ENCODE measurements at places on chromosomes 3 and 15.
A peak's percentile ranks its signal among the peaks of the same experiment; 100 is the strongest.

DNA sequence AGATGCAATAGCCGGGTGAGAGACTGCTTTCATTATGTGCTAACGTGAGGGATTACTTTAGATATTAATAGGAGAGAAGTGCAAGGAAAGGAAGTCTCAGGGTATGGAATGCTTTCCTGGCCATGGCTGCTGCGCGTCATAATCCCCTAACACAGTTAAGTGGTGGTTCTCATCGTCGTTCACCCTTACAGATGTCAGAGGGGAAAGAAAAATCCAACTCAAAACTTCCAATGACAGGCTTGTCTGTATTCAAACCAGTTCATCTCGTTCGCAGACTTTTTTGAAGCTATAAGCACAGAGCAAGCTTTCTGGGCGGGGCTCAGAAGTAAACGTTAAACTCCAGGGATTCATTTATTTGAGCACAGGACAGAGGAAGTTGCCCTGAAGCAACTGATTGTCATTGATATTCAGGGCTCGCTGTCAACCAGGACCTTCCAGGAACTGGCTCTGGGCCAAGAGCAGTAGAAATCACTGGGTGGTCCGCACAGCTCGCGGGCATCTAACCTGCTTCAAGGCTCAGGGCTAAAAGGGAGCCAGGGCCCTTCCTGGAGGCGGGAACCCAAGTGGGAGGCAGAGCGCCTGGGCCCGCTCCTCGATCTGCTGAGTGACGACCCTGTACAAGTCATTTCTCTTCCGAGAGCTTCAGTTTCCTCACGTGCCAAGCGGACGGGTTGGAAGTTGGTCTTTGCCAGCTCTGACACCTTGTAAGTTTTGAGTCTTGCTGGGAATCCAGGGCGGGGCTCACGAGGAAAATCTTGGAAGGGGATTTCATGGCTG lies 1.1 kb upstream of the LPP start:
- DNase-seq, result peak; percentile 78

- no peak for DNase-seq
These were observed 10.9 kb downstream of the SCG3 start for GRCh38 chr15:51692154-51692553.

DNA sequence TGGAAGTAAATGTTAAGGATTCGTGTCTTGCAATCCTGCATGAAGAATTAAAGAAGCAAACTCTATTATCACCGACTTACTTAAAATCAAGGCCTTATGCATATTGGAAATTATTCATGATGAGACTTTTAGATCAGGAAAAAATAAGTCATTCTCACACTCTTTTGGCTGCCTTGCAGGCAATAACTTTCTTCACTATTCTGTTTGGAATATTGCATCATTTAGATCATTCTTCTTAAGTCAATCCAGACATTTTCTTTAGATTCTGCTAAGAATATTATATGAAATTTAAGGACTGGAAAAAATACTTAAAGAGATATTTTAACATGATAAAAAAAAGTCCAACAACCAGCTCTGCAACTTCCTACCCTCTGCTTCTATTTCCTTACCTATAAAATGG lies 245.4 kb downstream of the LRRN1 start:
- DNase-seq, result no peak

DNA sequence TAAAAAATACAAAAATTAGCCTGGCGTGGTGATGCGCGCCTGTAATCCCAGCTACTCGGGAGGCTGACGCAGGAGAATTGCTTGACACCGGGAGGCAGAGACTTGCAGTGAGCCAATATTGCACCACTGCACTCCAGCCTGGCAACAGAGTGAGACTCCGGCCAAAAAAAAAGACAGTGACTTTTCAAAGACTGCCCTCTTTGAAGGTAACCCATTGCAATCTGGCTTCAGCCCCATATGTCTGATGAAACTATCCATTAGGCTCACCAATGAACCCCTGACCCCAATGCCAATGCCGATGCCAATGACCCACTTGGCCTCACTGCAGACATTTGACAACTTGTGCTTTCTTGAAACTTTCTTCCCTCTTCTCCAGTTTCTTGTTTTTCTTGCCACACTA lies 54.3 kb downstream of the NCEH1 start:
- DNase-seq, result no peak

- DNase-seq, result no peak
These were observed 20.9 kb upstream of the SLC28A2 start for GRCh38 chr15:45231132-45231531.

DNA sequence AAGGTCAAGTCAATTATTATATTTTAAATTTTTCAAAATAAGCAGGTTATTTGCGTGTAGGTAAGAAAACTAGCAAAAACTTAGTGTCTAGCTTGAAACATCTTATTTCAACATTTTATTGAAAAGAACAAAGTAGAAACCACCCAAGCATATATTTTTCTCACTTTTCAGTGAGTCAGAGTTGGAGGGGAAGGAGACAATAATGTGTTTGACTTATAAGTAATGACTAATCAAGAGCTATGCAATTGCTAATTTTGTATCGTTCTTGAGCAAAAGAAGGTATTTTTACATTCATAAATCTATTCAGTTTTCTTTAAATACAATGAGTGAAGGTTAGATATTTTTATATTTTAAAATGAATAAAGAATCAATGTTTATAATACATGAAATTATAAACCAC lies 54.4 kb upstream of the P2RY1 start:
- DNase-seq, result peak; percentile 34

DNA sequence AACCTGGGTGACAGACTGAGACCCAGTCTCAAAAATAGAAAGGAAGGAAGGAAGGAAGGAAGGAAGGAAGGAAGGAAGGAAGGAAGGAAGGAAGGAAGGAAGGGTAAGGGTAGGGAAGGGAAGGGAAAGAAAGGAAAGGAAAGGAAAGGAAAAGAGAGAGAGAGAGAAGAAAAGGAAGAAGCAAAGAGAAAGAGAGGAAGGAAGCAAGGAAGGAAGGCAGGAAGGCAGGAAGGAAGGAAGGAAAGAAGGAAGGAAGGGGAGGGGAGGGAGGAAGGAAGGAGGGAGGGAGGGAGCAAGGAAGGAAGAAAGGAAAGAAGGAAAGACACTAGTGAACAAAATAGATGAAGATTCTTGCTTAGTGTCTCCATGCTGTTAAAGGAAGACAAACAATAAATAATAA lies 129.1 kb downstream of the SHQ1 start:
- no peak for DNase-seq

GRCh38 chr3:129310111-129311011 lies 31.7 kb downstream of the HMCES start:
- no peak for DNase-seq

DNA sequence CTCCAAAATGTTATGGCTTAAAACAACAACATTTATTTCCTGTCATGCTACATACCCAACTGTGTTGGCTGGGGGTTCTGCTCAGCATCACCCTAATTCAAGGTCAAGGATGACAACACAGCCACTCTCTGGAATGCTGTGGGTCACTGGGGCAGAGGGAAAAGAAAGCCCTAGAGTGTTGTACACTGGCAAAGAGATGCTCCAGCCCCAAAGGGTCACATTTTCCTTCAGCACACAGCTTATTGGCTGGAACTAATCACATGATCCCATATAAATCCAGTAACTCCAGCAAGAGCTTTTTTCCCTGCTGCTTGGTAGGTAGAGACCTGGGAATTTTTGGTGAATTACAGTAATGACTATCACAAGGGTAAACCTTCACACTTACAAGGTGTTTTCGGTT lies 1041.4 kb downstream of the NTRK3 start:
- no peak for DNase-seq

GRCh38 chr3:177968891-177969290 lies 567.3 kb upstream of the KCNMB2 start:
- no peak for DNase-seq

DNA sequence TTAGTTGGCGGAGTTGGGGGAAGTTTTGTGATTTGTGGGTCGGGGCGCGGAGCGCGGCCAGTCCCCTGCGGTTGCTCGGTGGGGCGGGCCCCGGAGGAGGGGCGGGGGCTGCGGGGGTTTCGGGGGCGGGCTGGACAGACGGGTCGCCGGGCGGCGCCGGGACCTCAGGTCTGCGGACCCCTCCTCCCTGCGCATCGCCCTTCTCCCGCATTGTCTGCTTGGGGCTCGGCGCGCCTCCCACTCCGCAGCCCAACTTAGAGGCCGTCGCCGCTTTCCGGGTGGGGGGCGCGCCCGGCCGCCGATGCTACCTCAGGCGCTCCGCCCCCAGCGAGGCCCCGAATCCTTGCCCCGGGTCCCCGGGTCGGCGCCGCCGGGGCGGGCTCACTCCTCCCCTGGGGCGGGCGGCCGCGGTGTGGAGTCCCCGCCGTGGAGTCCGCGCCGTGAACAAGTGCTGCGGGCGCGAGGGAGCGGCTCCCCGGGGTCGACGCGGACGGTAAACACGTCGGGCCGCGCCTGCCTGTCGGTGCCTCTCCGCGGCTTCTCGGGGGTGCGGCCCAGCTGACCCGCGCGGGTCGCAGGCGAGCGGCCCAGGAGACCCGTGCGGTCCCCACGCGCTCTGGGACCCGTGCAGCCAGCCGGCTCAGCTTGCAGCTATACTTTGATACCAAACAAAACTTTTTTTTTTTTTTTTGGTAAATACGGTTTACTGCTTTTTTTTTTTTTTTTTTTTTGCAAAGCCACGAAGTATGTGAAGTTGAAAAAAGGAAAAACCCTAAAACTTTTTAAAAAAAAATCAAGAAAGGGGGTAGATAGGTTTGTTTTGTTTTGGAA lies 624 bp downstream of the AKAP13 start:
- no peak for DNase-seq

- peak; percentile 28 for DNase-seq
These were observed 642.3 kb upstream of the ADAMTS9 start for GRCh38 chr3:65330072-65330471.

DNA sequence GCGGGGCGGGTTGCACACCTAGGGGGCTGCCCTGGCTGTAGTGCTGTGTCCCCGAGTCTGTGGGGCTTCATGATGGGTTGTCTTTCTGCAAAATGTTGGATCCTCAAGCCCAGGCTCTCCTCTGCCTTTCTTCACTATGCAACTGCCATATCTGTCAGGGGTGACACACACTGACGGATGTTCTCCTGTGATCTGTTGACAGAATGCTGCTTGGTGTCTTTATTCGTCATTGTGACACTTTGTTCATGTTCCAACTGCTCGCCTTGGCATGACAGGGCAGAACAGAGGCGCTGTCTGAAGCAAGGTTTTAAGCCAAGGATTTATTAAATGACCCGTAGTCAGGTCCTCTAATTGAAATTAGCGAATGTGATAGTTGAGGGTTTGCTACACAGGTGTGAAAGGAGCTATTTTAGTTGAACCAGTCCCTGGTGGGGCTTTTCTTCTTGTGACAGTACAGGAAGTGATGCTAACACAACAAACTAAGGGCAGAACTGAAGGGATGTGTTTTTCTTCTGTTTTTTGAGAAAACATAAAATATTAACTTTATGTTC lies 173.4 kb downstream of the MCTP2 start:
- DNase-seq, result no peak

DNA sequence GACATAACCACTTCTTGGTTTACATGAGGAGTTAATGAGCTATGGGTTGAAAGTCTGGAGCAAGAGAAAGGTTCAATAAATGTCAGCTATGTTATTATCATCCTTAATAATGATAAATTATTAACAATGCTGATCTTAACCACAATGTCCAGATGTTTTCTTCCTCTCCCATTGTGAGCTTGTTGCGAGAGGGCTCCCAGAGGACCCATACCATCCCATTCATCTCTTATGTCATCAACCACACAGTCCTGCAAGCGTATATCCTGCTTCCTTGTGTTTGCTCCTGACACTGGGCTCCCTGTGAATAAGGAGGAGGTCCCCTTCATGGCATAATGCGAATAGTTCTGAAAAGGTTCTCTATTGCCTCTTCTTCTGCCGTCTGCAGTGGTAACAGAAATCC lies 266.8 kb downstream of the TLE3 start:
- no peak for DNase-seq

GRCh38 chr3:184133840-184134745 lies 1.1 kb upstream of the EIF2B5 start:
- peak; percentile 83 for DNase-seq

DNA sequence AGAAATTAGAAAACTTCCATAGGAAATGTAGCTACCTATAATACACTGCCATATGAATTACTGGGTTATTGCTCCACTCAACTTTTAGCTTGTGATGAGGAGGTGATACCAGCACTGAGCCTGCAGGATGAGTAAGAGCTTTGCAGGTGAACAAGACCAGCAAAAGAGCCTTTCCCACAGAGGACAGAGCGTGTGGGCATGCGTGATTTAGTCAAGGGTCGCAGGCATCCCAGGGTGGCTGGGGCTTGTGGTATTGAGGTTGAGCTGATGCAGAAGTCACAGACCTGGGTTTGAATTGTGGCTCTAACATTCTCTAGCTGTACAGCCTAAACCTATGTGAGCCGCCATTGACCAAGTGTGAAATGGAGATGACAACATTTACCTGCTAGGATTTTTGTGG lies 5.6 kb downstream of the NRROS start:
- DNase-seq, result no peak

- no peak for DNase-seq
These were observed 29.3 kb downstream of the FBN1 start for GRCh38 chr15:48616216-48616615.

GRCh38 chr3:134258761-134259347 lies 8.2 kb upstream of the RYK start:
- peak; percentile 54 for DNase-seq

DNA sequence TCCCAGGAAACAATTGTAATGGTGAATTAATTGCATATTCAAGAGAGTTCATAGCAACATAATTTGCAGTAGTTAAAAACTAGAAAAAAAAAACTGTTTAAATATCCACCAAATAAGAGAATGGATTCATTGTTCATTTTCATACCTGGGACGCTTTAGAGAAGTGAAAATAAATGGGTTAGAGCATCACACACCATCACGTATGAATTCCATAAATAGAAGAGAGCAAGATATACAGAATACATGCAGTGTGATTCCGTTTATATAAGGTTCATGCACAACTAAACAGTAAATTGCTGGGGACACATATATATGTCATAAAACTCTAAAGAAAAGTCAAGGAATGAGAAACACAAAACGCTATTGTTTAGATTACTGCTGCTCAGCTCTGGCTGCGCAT lies 577.0 kb upstream of the KCNMB2 start:
- DNase-seq, result no peak

GRCh38 chr3:66029014-66029413 lies 9.7 kb downstream of the MAGI1 start:
- no peak for DNase-seq

GRCh38 chr3:115648559-115648958 lies 25.2 kb downstream of the GAP43 start:
- no peak for DNase-seq

GRCh38 chr3:178849199-178849910 lies 222.3 kb downstream of the ZMAT3 start:
- DNase-seq, result peak; percentile 11
